ENCODE measurements at places on chromosomes 2 and 18.

DNA sequence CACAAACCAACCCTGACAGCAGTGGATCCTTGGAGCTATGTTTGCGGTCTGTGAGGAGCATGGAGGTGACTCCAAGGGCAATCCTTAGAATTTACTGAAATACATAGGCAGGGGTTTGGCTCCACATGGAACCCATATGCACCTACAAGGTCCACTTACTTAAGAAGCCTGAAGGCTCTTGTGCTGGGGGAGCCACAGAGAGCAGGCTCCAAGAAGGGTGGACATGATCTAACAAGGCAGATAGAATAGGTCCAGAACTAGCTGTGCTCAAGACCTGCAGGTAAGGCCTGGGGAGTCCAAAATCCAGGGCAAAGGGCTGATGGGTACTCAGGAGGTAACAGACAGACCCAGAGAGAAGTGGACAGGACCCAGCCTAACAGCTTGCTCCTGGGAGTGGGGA is 1.2 kb upstream of the CDK5R2 start:
- no peak for DNase-seq

- DNase-seq: no peak
These were observed 185.9 kb upstream of the FOSL2 start for GRCh38 chr2:28206762-28207161.

DNA sequence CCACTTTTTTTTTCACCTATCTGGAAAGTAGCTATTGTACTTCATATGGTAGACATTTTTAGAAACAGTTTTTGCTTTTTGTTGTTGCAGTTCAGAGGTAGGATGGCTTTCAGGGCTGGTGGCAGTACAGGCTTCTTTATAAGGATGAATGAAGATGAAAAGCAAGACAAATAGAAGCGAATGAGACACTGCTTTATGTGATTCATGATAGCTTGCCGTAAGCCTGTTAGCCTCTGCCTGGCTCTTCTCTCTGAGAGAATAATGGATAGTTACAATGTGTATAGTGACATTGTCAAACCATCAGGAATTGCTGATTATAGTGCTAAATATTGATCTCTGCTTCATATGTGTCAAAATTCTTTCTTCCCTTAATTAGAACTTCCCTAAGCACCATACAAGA is 173.7 kb downstream of the NR4A2 start:
- DNase-seq: no peak

- no peak for DNase-seq
These were observed 31.7 kb upstream of the EIF2AK3 start for GRCh38 chr2:88658881-88659537.
